ENCODE measurements at places on chromosomes 3 and 15.

GRCh38 chr3:45783667-45784066 is 12.7 kb downstream of the SLC6A20 start:
- no peak for DNase-seq

DNA sequence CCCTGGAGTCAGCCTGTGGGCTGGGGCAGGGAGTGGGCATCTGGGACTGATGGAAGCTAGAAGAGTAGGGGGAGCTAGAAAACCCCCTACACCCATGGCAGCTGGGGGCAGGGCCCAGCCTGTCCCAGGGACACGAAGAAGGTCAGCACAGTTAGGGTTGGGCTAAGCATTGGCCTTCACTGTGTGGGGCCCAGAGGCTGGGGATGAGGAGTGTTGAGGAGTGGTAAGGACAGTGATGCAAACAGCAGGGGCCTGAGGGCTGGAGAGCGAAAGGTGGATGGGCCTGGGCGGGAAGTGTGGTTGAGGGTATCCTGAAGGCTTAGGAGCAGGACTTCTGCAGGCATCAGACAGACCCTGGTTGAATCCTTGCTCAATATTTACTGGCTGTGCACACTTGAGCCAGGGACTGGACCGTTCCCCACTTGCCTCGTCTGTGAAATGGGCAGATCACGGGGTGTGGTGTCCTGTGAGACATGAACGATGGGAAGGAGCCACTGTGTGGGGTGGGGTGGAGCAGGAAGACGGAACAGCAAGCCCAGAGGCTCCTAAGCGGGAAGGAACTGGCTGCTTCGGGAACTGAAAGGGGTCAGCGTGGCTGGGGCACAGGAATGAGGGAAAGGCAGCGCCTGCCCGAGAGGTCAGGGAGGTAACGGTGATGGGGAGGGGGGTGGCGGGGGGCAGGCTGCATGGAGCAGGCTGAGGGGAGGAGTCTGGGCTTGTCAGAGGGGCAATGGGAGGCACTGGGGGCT is 7.3 kb downstream of the PRKCD start:
- no peak for DNase-seq

- no peak for DNase-seq
These were observed 523 bp downstream of the VILL start for GRCh38 chr3:37991109-37991508.

GRCh38 chr3:49257187-49257586 is 19.8 kb downstream of the C3orf62 start:
- no peak for DNase-seq

GRCh38 chr15:68402432-68403160 is 29.4 kb downstream of the ITGA11 start:
- DNase-seq: no peak

DNA sequence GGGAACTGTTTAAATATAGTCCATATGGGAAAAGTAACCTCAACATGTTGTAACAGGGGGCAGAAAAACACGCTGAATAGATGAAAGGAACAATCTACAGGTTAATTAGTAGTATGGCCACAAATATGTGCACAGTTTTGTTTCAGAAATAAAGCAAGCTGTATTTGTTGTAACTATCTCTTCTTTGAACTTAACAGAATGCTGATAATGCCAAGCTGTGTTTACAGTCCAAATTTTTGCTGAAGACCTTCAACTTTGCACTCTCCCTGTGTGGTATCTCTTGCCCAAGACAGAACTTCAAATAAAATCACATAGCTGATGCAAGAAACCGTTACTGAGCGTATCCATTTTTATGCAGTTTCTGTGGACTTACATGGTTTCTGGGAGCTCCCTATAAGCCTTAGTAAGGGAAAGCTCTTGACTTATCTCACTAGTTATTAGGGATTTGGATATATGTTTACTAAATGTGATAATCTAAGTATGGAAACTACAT is 425.4 kb upstream of the TPRG1 start:
- DNase-seq: no peak

DNA sequence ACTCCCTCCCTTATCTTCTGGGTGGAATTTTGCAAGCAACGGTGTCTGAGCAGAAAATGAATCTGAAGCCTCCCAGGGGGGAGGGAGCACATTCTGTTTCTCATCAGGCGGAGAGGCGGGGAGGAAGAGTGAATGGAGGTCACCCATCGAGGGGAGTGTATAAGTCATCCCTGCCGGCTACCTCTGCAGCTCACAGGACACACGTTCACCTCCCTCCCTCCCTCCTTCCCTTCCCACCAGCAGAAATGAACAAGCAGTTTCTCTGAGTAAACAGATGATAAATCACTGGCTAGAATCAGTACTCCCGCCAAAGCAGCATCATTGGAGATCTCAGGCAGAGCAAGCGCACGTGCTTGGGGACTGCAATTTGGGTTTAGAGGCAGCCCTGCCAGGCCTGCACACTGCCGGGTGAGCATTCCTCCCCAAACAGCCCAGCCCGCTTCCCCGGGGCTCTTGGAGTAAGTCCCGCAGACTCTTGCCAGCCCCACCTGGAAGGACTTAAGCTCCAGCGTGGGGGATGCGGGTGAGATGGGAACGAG is 38.3 kb downstream of the CPN2 start:
- no peak for DNase-seq

GRCh38 chr3:135007607-135008006 is 212.5 kb downstream of the EPHB1 start:
- DNase-seq: no peak

DNA sequence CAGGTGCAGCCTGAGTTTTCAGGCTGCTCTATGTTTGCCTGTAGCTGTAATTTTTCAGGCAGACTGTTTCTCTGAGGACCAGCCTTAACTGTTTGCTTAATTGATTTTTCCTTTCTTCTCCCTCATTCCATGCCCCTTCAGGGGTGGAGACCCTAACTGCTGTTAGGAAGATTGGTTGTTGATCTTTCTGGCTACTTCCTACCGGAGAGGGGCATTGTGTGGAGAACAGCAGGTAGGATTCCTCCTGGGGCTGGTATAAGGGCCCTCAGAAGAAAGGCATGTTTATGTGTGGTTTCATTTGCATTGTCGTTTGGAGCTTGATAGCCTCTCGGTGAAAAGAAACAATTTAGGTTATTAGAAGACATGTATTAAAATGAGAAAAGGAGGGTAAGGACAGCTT is 56.9 kb upstream of the GOLGA6L2 start:
- DNase-seq: no peak

- no peak for DNase-seq
These were observed 140.4 kb downstream of the NFKBIZ start for GRCh38 chr3:101989578-101990200.

GRCh38 chr15:90075420-90076289 is 26.6 kb downstream of the IDH2 start:
- DNase-seq: no peak

All from stimulated activated CD8-positive, alpha-beta memory T cell treated with anti-CD3 and anti-CD28 coated beads, Interleukin-4, amount 100 ng/mL, for 4 hours (primary cell).